ENCODE measurements at places on chromosomes 4 and X. TPM values are rescaled to one million over a fixed set of nuclear protein-coding genes. Genes with fewer than 3 reads are reported as not detected.

Gene CFAP99
- not detected for total RNA-seq

Gene RHOXF2
- not detected for total RNA-seq

Gene REELD1
- 0.34 TPM for total RNA-seq

Gene FAM47A
- total RNA-seq = not detected

Gene LRCH2
- not detected for total RNA-seq

Gene CSAG3
- not detected for total RNA-seq

Gene SOX3
- total RNA-seq = not detected

Gene SRPX2
- not detected for total RNA-seq

Gene F11
- not detected for total RNA-seq

DNA sequence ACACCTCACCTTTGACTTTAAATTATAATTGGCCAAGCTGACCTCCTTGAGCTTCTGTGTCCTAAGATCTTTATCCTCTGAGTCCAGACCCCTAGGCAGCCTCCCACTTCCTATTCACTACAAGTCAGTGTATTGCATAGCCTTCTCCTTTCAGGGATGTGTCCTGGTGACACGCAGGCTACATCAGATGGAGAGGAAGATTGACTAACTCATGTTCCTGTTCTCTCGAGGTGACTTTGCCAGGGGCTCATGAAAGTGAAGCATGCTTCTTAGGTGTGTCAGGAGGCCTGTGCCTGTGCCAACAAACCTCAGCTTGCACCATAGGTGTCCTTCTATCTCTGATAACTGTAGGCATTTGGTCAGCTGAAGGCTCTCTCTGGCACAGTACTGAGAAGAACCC lies 195.7 kb upstream of the HS3ST1 start:
- no peak for DNase-seq
- H3K27me3 ChIP-seq = no peaks in the 10 kb centered on the region
- H3K4me3 ChIP-seq = no peak overlapping the region
- H3K4me1 ChIP-seq = no peaks in the 10 kb centered on the region
- no peaks in the 10 kb centered on the region for H3K36me3 ChIP-seq
- no peak overlapping the region for H3K27ac ChIP-seq

- H3K27me3 ChIP-seq = no peaks in the 10 kb centered on the region
- no peak overlapping the region for H3K27ac ChIP-seq
- no peaks in the 10 kb centered on the region for H3K4me1 ChIP-seq
- no peak for DNase-seq
- H3K36me3 ChIP-seq = no peaks in the 10 kb centered on the region
Observed at GRCh38 chr4:182258441-182259000, 15.3 kb downstream of the TENM3 start.

DNA sequence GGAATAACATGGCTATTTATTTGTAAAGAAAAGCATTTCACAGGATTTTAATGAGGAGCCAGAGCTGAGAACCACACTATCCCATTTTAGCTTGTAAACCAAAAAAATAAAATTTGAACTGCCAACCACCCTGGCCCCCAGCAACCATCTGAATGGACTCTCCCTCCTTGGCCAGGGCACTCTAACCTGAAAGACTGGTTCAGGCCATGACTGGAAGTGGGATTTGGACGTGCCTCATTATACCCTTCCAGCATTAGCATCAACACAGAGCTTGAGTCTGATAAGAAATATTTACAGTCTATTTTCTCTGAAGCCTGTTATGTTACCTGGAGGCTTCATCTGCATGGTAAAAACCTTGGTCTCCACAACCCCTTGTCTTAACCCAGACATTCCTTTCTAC lies 30.0 kb downstream of the METAP1 start:
- H3K36me3 ChIP-seq = peaks cover 29% of the 10 kb centered on the region
- peaks cover 69% of the 10 kb centered on the region for H3K4me1 ChIP-seq
- H3K27ac ChIP-seq = no peak overlapping the region
- H3K4me3 ChIP-seq = no peak overlapping the region
- DNase-seq = no peak

DNA sequence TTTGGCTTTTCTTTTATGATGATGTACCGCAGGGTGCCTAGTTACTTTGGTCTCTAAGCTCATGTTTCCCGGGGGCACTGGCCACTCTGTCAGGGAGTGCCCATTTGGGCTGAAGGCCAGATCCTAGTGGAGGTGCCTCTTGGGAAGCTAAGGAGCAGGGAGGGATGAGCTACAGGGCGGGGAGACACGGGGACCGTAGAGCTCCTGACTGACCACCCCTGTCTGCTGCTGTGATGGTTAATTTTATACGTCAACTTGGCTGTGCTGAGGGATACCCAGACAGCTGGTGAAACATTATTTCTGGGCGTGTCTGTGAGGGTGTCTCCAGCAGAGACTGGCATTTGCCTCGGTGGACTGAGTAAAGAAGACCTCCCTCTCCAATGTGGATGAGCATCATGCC lies 24.9 kb upstream of the CLDN24 start:
- H3K27ac ChIP-seq = no peak overlapping the region
- no peak for DNase-seq
- peaks cover 18% of the 10 kb centered on the region for H3K4me1 ChIP-seq
- H3K36me3 ChIP-seq = no peaks in the 10 kb centered on the region

DNA sequence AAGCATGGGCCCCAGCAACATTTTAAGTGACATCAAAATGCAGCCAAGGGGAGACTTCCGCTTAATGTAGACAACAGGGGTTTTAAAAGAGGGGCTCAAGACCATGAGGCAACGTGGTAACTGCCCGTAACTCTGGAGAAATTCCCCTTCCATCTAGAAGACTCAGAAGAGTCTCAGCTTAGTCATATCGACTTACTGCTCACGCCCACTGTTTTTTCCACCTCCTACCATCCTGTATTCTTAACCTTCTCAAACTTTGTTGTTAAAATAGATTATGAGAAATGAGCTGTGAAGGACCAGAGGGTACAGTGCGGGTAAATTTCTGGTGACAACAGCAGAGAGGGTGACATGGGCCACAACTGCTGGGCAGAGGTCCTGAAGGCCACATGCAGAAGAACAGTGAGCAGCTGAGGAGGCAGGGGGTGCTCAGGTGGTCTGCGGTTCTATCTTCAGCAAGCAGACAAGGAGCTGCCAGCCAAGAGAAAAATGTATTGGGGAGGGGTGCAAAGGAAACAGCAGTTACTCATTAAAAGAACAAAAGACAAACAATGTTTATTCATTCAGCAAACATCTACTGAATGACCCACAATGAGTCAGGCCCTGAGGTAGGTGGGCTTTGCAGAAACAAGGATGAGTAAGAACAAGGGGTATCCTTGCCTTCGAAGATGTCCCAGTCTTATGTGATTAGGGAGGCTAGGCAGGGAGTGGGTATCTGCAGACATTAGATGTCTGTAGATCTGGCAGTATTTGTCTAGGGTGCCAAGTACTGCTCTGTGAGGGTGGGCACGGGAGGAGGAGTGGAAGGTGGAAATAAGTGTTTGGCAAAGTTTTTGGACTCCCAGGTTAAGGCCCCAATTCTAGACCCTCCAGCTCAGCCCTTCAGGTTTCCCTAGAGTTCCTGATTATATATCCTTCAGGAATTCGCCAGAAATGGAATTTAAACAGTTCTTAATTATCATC lies 175.3 kb downstream of the TSPAN5 start:
- H3K4me1 ChIP-seq = peaks cover 76% of the 10 kb centered on the region
- no peaks in the 10 kb centered on the region for H3K27me3 ChIP-seq
- H3K27ac ChIP-seq = peak overlapping the region; percentile 98
- peak overlapping the region; percentile 51 for H3K4me3 ChIP-seq

DNA sequence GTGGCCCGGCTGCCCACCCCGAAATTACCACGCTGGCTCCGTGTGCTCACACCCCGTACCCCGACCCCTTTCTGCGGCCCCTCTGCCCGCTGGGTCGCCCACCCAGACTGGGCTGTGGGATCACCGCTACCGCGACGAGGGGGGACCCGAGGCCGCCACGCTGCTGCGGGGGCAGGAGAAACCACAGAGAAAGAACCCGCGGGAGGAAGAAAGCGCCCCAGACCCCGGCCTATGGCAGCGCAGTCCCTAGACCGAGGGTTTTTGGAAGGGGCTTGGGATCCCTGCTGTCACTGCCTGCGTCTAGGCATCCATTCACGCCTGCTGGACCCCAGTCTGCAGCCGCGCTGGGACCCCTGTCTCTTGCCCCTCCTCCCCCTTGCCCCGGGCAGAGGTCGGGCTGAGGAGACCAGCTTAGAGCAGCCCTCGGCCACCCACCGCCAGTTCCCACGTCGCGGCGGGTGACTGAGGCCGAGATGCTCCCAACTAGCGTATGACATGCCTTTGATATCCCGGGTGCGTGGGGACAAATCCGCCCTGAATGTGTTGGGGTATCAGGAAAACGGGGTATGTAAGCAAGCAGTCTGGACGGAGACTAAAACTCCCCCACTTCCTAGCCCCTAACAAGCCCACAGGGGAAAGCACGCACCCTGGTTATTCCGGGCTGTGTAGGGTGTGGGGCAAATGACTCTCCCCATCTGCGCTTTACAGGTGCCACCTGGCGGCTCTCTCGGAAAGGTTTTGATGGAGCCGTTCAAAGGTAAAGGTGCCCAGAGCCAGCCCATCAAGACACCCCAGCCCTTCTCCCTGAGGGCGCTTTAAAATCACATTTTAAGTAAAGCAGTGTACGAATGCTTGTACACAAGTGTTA lies 862 bp upstream of the INPP4B start:
- H3K27ac ChIP-seq = no peak overlapping the region
- H3K4me3 ChIP-seq = peak overlapping the region; percentile 83
- peak; percentile 83 for DNase-seq
- peaks cover 5% of the 10 kb centered on the region for H3K4me1 ChIP-seq
- no peaks in the 10 kb centered on the region for H3K36me3 ChIP-seq

DNA sequence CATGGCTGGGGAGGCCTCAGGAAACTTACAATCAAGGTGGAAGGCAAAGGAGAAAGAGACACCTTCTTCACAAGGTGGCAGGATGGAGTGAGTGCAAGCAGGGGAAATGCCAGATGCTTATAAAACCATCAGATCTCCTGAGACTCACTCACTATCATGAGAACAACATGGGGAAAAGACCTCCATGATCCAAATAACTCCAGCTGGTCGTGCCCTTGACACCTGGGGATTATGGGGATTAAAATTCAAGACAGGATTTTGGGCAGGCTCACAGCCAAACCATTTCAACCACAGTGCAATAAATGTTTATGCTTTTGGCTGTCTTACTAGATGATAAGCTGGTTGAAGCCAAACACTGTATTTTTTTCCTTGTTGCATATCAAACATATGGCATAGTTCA lies 1112.4 kb downstream of the STIM2 start:
- no peaks in the 10 kb centered on the region for H3K36me3 ChIP-seq
- H3K27me3 ChIP-seq = no peaks in the 10 kb centered on the region
- H3K27ac ChIP-seq = no peak overlapping the region
- no peak overlapping the region for H3K4me3 ChIP-seq

DNA sequence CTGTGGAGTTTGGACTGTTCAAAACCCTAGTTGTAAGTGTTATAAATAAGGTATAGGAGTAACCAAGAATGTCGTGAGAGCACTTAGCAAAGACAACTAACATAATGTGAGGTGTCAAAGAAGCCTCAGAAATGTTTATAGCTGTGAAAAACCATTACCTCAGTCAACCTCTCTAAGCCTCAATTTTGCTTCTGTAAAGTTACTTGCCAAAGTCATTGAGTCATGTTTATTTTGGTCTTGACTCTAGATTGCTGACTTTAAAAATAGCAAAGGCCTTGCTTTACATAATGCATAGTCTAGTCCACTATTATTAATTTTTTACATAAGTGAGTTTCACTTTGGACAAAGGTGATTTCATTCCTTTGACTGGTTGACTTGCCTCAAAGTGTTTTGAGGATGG lies 257.6 kb upstream of the CXXC4 start:
- H3K4me3 ChIP-seq = no peak overlapping the region
- H3K27ac ChIP-seq = no peak overlapping the region
- DNase-seq = no peak
- H3K27me3 ChIP-seq = peaks cover 2% of the 10 kb centered on the region
- H3K4me1 ChIP-seq = peaks cover 4% of the 10 kb centered on the region

DNA sequence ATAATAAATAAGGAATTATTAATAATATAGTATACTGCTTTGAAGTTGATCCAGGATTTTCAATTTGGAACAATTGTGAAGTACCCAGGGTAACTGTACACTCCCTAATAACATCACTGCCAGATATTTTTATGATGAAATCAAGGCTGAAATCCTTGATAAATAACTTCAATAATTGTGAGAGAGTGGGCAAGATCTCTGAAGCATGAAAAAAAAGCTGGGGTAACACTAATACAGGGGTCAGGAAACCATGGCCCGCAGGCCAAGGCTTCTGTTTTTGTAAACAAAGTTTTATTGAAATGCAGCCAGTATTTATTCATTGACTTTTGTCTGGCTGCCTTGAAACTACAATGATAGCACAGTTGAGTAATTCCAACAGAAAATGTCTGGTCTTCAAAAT lies 41.6 kb downstream of the CPEB2 start:
- H3K4me1 ChIP-seq = no peaks in the 10 kb centered on the region
- H3K27me3 ChIP-seq = no peaks in the 10 kb centered on the region

GRCh38 chrX:140431521-140431920 lies 73.3 kb downstream of the SOX3 start:
- no peaks in the 10 kb centered on the region for H3K4me1 ChIP-seq
- no peak overlapping the region for H3K4me3 ChIP-seq
- DNase-seq = no peak

DNA sequence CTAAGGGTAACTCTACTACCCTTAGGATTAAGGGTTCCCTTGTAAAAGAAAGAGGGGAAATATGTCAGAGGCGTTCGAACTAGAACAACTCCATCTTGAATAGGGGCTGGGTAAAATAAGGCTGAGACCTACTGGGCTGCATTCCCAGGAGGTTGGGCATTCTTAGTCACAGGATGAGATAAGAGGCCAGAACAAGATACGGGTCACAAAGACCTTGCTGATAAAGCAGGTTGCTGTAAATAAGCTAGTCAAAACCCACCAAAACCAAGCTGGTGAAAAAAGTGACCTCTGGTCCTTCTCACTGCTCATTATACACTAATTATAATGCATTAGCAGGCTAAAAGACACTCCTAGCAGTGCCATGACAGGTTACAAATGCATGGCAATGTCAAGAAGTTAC lies 922.0 kb downstream of the DMD start:
- no peak for DNase-seq
- H3K4me1 ChIP-seq = no peaks in the 10 kb centered on the region
- no peak overlapping the region for H3K4me3 ChIP-seq
- no peak overlapping the region for H3K27ac ChIP-seq
- H3K27me3 ChIP-seq = no peaks in the 10 kb centered on the region
- no peaks in the 10 kb centered on the region for H3K36me3 ChIP-seq

DNA sequence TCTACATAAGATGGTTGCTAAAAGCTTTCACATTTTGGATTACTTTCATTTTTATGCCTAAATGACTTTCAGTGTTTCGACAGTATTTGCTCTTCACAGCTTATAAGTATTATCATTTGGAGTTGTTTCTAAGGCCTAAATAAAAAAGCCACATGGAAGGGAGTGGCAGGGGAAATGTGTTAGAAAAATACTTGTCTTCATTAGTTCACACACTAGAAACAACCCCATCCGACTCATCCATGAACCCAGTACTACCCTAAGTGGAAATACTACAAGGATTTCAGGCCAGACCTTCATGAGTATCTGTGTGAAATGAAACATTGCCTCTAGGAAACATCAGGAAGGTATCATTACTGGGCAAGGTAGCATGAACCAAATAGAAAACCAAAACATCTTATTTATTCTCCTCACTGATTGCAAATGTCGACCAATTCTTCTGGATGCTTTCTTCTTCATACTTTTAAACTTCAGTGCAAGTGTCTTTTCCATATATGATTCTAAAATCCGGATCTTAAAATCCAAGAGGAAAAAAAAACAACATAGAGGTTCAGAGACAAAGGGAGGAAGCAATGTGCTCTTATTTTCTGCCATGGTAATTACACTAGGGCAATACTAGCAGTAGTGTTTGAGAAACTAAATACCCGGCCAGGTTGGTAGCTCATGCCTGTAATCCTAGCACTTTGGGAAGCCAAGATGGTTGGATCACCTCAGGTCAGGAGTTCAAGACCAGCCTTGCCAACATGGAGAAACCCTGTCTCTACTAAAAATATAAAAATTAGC lies 349.4 kb downstream of the ARHGAP24 start:
- H3K27me3 ChIP-seq = no peaks in the 10 kb centered on the region
- no peak overlapping the region for H3K27ac ChIP-seq
- no peak for DNase-seq
- H3K36me3 ChIP-seq = no peaks in the 10 kb centered on the region
